Heart right ventricle (tissue), 16 donors: ENCODE measurements at places on chromosomes 4 and X.

DNA sequence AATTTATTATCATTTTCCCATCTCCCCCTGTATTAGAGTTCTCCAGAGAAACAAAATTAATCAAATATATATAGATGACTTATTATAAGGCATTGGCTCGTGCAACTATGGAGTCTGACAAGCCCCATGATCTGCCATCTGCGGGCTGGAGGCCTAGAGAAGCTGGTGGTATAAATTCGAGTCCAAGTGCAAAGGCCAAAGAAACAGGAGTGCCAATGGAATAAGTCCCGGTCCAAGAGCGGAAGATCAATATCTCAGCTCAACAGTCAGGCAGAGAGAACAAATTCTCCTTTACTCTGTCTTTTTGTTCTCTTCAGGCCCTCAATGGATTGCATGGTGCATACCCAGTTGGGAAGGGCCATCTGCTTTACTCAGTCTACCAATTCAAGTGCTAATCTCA, 178.8 kb downstream of the NWD2 start:
- H3K36me3 ChIP-seq: no peaks in the 10 kb centered on the region
- H3K4me1 ChIP-seq: no peaks in the 10 kb centered on the region
- DNase-seq: no peak

DNA sequence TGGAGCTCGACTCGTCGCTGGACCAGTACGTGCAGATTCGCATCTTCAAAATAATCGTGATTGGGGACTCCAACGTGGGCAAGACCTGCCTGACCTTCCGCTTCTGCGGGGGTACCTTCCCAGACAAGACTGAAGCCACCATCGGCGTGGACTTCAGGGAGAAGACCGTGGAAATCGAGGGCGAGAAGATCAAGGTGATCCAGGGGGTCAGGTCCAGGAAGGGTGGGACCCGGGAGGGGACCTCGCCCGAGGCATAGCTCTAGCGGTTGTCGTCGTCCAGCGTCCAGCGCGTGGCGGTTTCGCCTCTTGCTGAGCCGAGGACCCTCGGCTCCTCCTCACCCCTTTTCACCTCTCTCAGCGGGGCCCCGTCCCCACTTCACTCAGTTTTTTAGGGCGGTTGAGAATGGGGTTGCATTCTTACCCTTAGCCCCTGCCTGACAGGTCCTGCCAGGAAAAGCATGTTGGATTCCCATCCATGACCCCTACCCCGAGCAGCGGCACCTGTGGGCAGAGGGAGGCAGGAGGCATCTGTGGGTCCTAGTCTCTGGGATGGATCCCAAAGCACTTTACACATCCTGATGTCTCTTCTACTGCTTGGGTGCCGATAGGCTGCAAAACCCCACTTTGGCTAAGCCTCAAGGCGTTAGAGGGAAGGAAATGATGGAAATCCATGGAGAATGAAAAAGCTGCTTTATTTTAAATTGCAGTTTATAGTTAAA, 524 bp downstream of the RAB33A start:
- no peaks in the 10 kb centered on the region for H3K36me3 ChIP-seq
- H3K27me3 ChIP-seq: no peaks in the 10 kb centered on the region
- DNase-seq: no peak
- H3K4me1 ChIP-seq: peaks cover 3% of the 10 kb centered on the region

- no peaks in the 10 kb centered on the region for H3K36me3 ChIP-seq
- DNase-seq: no peak
- H3K4me1 ChIP-seq: peaks cover 38% of the 10 kb centered on the region
- H3K4me3 ChIP-seq: no peak overlapping the region
Measured at GRCh38 chr4:10032625-10033024, 11.3 kb upstream of the SLC2A9 start.

DNA sequence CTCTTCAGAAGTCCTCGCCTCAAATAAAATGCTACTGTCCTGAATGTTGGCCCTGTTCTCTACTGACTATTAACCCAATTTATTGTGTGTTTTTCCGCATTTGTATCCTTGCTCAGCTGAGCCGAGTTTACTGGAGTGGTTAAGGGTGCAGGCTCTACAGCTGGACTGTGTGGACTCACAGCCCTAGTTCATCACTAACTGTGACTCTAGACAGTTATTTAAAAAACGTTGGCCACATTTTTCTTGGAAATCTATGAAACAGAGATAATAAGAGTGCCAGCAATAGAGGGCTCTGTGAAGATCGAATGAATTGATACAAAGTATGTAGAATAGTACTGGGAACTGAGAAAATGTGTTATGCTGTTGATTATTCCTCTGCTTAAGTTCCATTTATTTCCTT, 2.9 kb upstream of the GUF1 start:
- no peaks in the 10 kb centered on the region for H3K36me3 ChIP-seq
- H3K4me3 ChIP-seq: no peak overlapping the region
- no peak overlapping the region for H3K27ac ChIP-seq

GRCh38 chrX:118718737-118719136, 8.7 kb upstream of the IL13RA1 start:
- H3K4me1 ChIP-seq: no peaks in the 10 kb centered on the region
- H3K27ac ChIP-seq: no peak overlapping the region
- H3K4me3 ChIP-seq: no peak overlapping the region
- no peaks in the 10 kb centered on the region for H3K36me3 ChIP-seq
- no peak for DNase-seq

GRCh38 chrX:97672608-97673007, 788.9 kb downstream of the RPA4 start:
- no peaks in the 10 kb centered on the region for H3K27me3 ChIP-seq
- H3K4me1 ChIP-seq: no peaks in the 10 kb centered on the region
- no peak overlapping the region for H3K27ac ChIP-seq
- no peak for DNase-seq
- H3K4me3 ChIP-seq: no peak overlapping the region

DNA sequence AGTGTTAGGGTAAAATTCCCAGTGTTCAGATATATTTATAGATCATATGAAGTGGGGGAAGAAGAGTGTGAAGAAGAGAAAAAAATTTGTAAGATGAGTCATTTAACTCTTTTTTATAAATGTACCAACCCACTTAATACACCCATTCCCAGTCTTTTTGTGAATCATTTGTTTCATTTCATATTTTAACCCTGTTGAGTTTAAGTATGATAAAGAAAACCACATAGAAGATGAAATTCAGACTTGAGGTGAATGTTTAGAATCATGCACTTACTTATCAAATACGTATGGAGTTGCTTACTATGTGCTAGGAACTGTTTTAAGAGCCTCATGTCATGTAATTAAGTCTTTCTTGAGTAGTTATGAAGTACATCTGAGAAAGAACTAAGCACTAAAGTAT, 56.6 kb upstream of the DAPP1 start:
- peaks cover 4% of the 10 kb centered on the region for H3K4me1 ChIP-seq
- H3K36me3 ChIP-seq: no peaks in the 10 kb centered on the region
- DNase-seq: no peak
- H3K27ac ChIP-seq: no peak overlapping the region

DNA sequence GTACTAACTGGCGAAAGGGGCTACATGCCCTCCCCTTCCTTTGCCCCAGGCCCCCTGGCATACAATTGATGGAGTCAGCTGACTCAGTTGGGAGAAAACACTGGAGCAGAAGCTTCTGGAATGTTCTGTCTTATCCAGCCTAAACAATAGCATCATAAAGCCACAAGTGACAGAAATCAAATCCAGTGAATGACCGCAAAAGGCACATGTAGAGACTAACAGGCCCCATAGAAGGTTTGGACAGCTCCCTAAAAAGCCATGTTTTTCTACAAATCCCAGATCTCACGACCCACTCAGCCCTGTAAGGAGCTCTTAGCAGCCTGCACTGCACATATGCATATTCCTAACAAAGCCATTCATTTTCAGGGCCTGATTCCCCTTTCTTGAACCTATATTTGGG, 25.1 kb downstream of the SCARB2 start:
- no peak overlapping the region for H3K4me3 ChIP-seq
- H3K27ac ChIP-seq: no peak overlapping the region
- peaks cover 24% of the 10 kb centered on the region for H3K36me3 ChIP-seq
